ENCODE measurements at places on chromosomes 16 and 17.

- no peak for DNase-seq
These were observed 11.6 kb downstream of the DPEP1 start for GRCh38 chr16:89624777-89625761.

DNA sequence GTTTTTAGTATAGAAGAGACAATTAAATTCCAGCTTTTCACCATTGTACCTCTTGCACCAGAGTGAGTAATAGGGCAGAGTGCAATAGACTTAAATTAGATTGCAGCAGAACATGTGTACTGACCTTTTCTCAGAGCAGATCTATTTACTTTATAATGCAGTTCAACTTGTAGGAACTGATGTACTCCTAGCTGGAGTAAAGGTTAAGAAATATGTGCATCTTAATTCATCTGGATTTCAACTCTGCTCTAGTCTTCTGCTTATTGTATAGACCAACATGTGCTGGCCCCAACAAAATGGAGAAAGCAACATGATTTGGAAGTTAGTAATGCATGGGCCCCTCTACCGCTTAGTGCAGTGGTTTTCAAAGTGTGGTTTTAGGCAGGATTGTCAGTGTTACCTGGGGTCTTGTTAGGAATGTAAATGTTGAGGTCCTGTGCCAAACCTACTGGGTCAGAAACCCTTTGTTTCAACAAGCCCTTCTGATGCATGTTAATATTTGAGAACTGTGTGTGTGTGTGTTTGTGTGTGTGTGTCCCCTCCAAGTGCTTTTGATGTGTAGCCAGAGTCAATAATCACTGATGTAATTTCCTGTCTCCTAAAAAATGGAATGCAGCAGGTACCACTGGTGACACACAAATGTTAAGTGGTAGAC lies 138.6 kb downstream of the TOX3 start:
- no peak for DNase-seq

GRCh38 chr17:47199627-47200324 lies 9.4 kb upstream of the MYL4 start:
- DNase-seq, result no peak

DNA sequence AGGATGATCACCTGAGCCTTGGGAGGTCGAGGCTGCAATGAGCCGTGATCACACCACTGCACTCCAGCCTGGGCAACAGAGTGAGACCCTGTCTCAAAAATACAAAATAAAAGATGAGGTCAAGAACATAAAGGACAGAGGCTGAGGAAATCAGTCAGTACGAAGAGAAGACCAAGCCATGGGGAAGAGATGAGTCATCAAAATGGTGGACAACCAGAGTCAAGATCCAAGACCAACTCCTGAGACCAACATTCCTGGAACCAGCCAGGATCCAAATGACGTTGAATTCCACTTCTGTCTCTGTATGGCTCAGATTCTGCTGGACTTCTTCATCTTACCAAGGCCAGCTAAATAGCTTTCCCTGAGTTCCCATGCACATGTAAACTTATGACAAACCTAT lies 44.8 kb upstream of the NOG start:
- DNase-seq, result no peak

DNA sequence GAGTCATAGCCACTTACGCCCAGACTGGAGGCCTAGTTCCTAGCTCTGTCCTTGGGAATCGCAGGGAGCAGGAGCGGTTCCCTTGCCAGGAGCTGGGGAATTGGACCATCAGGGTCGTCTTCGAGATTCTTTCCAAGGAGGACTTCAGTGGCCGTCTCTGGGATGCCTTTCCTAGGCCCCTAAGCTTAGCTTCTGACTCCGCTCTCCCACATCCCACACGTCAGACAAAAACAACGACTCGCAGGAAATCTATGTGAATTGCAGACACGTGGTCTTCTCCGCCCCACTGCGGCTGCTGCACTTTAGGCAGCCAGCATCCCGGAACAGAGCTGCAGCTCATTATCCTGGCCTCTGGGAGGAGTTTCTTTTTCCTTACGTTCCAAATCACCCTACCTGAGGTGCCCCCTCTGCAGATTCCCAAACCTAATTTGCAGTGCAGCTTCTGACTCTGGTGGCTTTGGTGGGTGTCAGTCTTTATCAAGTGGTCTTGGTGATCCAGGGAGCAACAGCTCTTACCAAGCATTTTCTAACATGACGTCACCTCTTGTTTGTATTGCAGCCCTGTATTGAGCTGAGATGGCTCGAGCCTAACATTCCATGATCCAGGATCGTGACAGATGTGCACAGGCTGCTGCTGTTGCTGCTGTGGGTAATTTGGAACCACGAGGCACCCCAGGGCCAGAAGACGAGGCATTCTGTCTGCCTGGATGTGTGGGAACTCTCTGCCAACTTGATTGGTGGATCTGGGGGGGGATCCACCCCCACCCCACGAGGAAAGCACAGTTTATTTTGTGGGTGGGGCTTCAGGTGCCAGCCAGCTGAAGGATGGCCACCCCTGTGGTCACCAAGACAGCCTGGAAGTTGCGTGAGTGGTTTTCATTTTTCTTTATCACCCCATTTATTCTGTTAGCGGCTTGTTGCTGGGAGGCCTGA lies 1.1 kb downstream of the KATNB1 start:
- DNase-seq, result no peak

GRCh38 chr17:72465191-72466024 lies 344.6 kb downstream of the SOX9 start:
- DNase-seq, result peak; percentile 92

DNA sequence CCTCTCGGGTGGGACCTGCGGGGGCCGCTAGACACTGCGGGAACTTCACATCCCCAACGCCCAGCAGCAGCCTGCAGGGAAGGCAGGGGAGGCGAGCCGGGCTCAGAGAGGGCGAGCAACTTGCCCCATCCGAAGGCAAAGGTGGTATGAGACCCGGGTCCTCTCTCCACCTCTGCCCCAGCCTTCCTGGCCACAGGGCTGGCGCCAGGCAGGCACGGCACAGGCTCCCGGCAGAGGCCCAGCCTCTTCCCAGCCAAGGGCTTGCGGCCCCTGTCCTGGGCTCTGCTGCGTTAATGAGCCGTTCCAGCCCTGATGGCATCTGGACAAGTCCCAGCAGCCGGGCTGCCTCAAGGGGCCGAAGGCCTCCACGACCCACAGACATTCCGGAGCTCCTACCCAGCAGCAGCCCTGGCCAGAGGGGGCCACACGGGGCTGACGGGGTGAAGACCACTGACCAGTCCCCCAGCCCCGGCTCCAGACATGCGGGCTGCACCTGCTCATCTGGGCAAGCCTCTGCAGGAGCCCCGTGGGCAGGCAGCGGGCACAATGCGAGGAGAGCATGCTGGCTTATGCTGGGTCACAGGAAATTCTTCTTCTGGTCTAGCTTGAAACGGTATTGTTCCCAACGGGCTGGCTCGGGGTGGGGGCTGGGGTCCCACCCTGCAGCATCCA lies 1.2 kb upstream of the HS3ST6 start:
- DNase-seq, result no peak

GRCh38 chr17:63735691-63736090 lies 5.9 kb downstream of the STRADA start:
- DNase-seq, result no peak

GRCh38 chr16:26019381-26020242 lies 327.9 kb downstream of the HS3ST4 start:
- no peak for DNase-seq

GRCh38 chr17:59038734-59039133 lies 67.9 kb downstream of the TRIM37 start:
- DNase-seq, result no peak

GRCh38 chr17:622356-622755 lies 92.3 kb downstream of the VPS53 start:
- no peak for DNase-seq

- DNase-seq, result no peak
These were observed 2.6 kb downstream of the PCGF2 start for GRCh38 chr17:38745545-38745944.

- DNase-seq, result peak; percentile 51
These were observed 10.5 kb downstream of the ST3GAL2 start for GRCh38 chr16:70428178-70428998.

- no peak for DNase-seq
These were observed 121.5 kb downstream of the ZFHX3 start for GRCh38 chr16:72926177-72927070.

- DNase-seq, result no peak
These were observed 105.6 kb upstream of the TOM1L1 start for GRCh38 chr17:54795046-54795445.

- peak; percentile 13 for DNase-seq
These were observed 19.7 kb upstream of the MEIOC start for GRCh38 chr17:44636562-44636961.

- DNase-seq, result no peak
These were observed 78.1 kb downstream of the GP2 start for GRCh38 chr16:20249211-20249610.

DNA sequence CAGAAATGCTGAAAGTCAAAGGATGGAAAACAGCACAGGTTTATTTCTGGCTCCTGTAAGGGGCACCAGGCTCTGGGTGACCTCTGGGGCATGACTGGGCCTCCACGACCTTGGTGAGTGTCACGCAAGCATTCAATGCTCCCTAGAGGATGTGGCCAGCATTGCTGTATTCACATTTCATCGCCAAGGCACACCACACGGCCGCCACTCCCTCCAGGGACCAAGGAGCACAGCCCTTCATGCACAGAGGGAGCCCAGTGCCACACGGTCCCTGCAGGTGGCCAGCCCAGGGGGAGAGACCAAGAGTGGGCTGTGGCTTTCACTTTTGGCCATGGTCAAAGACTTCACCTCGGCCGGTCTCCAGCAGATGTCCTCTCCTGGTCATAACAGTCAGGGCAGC lies 137.4 kb upstream of the TNRC6C start:
- DNase-seq, result no peak

- DNase-seq, result peak; percentile 19
These were observed 36.4 kb downstream of the SNX20 start for GRCh38 chr16:50644729-50645128.

DNA sequence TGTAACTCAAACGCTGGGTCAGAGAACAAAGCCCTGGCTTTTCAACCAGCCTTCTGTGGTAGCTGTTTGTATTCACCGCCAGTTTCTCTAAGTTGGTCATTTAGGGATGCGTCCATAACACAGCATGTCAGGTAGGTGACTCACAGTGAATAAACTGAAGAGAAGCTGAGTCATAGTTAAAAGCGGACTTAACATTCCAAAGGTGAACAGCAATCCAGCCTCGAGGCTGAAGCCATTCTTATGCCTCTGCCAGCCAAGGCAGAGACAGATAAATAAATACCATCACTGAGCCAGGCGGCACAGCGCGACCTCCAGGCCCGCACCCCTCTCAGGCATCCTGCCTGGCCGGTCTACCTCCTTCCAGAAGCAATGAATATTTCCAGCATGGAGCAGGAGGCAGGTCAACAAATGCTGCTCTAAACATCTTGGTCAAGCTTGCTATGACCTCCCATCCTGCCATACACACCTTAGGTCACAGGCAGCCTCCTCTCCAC lies 12.4 kb upstream of the CACNG4 start:
- peak; percentile 99 for DNase-seq

GRCh38 chr17:155576-155975 lies 18.2 kb downstream of the SCGB1C2 start:
- DNase-seq, result no peak

- DNase-seq, result no peak
These were observed 50.7 kb downstream of the AATF start for GRCh38 chr17:36999471-36999870.

DNA sequence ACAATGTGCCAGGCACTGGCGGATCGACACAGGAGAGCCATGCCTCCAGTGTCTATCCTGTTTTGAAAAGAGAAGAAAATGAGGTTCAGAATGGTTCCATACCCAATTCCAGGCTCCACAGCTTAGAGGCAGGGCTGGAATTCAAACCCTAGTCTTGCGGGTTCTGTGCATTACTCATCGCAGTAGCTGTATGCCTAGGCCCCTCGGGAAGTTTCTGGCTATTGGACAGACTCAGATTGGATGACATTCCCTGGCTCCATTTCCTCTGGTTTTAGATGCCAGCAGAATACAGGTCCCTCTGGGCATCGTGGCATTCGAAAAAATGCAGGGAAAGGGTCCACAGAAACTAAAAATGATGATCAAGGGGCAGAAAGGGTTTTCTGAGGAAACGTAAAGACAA lies 184.7 kb downstream of the COPRS start:
- DNase-seq, result no peak

GRCh38 chr17:35915153-35915964 lies 15.2 kb downstream of the RDM1 start:
- no peak for DNase-seq

DNA sequence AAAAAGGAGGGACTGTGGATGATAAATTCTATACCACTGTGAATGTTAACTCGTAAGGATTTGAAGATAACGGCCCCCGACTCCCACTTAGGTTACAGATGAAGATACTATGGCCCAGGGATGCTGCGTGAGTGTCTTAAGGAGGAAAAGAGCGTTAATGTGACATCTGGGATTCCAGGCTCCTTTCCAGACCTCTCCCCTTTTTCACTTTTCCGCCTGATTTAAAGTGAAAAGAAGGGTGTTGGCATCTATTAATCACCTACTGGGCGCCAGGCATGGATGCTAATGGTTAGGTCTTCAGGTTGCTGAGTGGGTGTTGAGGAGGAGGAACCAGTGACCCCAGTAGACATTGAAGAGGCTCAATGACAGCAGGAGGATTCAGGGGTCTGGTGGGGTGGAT lies 117.8 kb downstream of the RBFOX1 start:
- DNase-seq, result no peak

DNA sequence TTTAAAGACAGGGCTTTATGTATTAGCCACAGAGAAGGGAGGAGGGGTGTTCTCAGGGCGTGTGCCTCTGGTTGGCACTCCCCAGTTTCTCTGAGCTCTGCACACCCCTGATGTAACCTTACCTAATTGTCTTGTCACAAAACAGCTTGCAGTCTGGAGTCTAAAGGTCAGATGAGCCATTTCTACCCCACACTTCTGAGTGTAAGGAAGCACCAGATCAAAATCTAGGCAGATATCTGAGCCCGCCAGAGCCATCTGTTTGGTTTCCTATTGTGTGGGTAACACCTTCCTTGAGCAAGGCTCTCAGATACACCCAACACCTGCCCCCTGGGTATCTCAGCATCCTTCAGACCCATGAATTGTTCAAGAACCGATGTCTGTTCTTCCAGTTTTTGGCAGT lies 15.5 kb downstream of the CDH1 start:
- DNase-seq, result no peak

DNA sequence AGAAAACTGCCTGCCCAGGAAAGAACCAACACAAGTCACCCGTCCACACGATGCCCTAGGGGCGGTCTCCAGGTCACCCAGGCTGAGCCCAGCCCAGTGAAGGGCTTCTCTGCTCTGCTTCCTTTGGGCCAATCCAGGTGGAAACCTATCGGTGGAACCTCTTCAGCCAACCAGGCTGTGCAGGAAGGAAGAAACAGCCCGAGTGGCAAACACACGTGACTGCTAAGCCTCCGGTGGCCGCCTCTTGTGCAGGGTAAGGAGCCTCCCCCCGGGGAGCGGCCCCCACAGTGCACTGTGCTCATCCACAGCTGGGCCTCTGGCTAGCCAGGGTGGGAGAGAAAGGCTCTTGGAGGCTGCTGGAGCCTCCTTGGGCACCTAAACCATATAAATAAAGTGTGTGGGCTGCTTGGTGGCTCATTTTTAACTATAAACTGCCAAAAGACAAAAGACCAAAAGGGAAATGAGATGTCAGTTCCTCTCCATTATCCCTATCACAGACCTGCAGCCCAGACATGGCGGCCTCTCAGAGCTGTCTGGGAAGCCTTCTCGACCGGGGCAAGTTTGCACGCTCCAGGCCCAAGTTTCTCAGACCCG lies 2.4 kb downstream of the RTN4RL1 start:
- no peak for DNase-seq
